Endothelial cell (in vitro differentiated cells): ENCODE measurements at places on chromosomes 11 and 22.

GRCh38 chr11:75872887-75873416, 57.9 kb downstream of the UVRAG start:
- no peak overlapping the region for H3K27ac ChIP-seq
- no peak for DNase-seq
- no peak overlapping the region for H3K4me3 ChIP-seq
- no peaks in the 10 kb centered on the region for H3K36me3 ChIP-seq
- peaks cover 11% of the 10 kb centered on the region for H3K4me1 ChIP-seq

- H3K27ac ChIP-seq = no peak overlapping the region
- H3K4me1 ChIP-seq = no peaks in the 10 kb centered on the region
- H3K36me3 ChIP-seq = no peaks in the 10 kb centered on the region
- no peak for DNase-seq
These were observed 86.6 kb upstream of the FGF3 start for GRCh38 chr11:69905611-69906452.

DNA sequence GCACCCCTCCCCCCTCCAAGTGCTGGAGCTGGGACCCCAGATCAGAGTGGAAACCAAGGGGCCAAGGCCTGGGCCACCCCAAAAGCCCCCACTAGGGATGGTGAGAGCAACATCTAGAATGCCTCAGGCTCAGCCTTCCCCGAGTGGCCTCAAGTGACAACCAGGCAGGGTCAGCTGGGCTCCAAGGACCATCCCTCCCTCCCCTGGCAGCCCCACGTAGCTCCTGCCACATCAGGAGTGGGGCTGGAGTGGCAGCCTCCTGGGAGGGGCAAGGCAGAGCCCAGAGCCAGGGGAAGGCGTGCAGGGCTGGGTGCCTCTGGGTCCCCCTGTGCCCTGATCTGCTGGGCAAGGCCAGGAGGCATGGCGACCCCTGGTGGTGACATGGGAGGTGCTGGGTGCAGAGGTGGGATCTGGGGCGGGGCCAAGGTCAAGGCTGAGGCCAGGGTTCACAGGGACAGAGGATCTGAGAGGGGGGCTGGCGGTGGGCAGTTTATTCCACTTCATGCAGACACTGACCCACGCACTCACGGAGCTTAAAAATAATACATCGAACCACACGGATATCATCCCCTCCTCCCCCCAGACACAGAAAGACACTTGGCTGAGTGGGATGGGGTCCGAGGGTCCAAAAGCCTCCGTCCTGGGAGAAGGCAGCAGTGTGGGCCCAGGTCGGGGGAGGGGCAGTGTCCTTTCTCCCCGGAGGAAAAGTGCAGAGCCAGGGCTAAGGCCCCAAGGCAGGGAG, 15.8 kb upstream of the EHD1 start:
- no peak overlapping the region for H3K4me3 ChIP-seq
- H3K4me1 ChIP-seq = peaks cover 5% of the 10 kb centered on the region
- peak; percentile 85 for DNase-seq

DNA sequence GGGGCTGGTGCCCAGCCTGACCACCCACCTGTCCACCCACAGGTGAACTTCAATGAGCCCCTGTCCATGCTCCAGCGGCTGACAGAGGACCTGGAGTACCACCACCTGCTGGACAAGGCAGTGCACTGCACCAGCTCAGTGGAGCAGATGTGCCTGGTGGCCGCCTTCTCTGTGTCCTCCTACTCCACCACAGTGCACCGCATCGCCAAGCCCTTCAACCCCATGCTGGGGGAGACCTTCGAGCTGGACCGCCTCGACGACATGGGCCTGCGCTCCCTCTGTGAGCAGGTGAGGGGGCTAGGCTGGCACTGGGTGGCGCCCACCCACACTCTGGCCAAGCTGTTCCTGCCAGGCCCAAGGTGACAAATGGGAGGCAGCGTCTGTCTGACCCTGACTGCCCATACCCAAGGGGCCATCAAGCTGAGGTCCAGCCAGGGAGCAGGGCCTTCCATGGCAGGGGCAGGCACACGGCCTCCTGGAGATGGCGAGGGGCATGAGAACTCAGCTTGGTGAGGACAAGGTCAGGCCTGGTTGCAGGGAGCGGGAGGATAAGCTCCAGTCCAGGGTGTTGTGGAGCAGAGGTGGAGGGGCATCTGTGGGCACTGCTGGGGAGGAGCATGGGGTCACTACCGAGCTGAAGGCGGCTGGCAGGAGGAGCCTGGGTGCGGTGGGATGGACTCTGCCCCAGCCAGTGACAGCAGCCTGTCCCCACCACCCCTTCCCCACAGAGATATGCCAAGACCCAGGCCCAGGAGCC, 77.7 kb downstream of the MORC2 start:
- no peaks in the 10 kb centered on the region for H3K4me1 ChIP-seq
- H3K27me3 ChIP-seq = peaks cover 6% of the 10 kb centered on the region
- no peak overlapping the region for H3K4me3 ChIP-seq
